ENCODE measurements at places on chromosomes 4 and X. TPM values are rescaled to one million over a fixed set of nuclear protein-coding genes. Genes with fewer than 3 reads are reported as not detected.

RPGR gene
- total RNA-seq: 13.0 TPM

SH3D19 gene
- not detected for total RNA-seq

CLRN2 gene
- total RNA-seq: not detected

AVPR2 gene
- total RNA-seq: not detected

BMP3 gene
- total RNA-seq: not detected

TEC gene
- total RNA-seq: 4.3 TPM

CXCL5 gene
- total RNA-seq: not detected

ABCB7 gene
- total RNA-seq: 30.3 TPM

SPACA5 gene
- not detected for total RNA-seq

MBNL3 gene
- 27.5 TPM for total RNA-seq

DUSP9 gene
- not detected for total RNA-seq

FAM47A gene
- not detected for total RNA-seq

CENPVL1 gene
- not detected for total RNA-seq

TEX13B gene
- not detected for total RNA-seq

F9 gene
- total RNA-seq: not detected

INTU gene
- 0.60 TPM for total RNA-seq

FRAS1 gene
- not detected for total RNA-seq

CXCL11 gene
- total RNA-seq: not detected

ADH1B gene
- total RNA-seq: not detected

MAOB gene
- not detected for total RNA-seq

SPOCK3 gene
- not detected for total RNA-seq

SHOX gene
- total RNA-seq: not detected

GRIA3 gene
- total RNA-seq: not detected

TCP11X2 gene
- total RNA-seq: not detected

CLNK gene
- total RNA-seq: not detected

GAGE12H gene
- not detected for total RNA-seq

GAGE12E gene
- not detected for total RNA-seq

FAM9B gene
- not detected for total RNA-seq

TDO2 gene
- not detected for total RNA-seq

XPNPEP2 gene
- not detected for total RNA-seq

H2BW2 gene
- total RNA-seq: not detected

NAA11 gene
- total RNA-seq: not detected

JCHAIN gene
- 4.7 TPM for total RNA-seq

VEGFD gene
- not detected for total RNA-seq

ADGRG2 gene
- total RNA-seq: not detected

FGA gene
- not detected for total RNA-seq

SUPT20HL1 gene
- not detected for total RNA-seq

KLHL34 gene
- total RNA-seq: 3.5 TPM

SMIM10L2A gene
- total RNA-seq: 5.0 TPM

SPATA4 gene
- total RNA-seq: not detected

DCK gene
- total RNA-seq: 61.9 TPM

MAGEA2B gene
- not detected for total RNA-seq

CHRDL1 gene
- total RNA-seq: not detected

KLHL13 gene
- total RNA-seq: 2.3 TPM

MTNR1A gene
- not detected for total RNA-seq

FAM241A gene
- 3.2 TPM for total RNA-seq

MFSD8 gene
- total RNA-seq: 43.0 TPM

PWWP3B gene
- not detected for total RNA-seq

ZNF157 gene
- 2.0 TPM for total RNA-seq

FAM149A gene
- 2.4 TPM for total RNA-seq

GAGE2A gene
- total RNA-seq: not detected

KIAA1210 gene
- not detected for total RNA-seq

ASB12 gene
- total RNA-seq: 0.30 TPM

GRPR gene
- total RNA-seq: not detected

PABPC1L2B gene
- total RNA-seq: not detected

SPIN2B gene
- total RNA-seq: 22.6 TPM

SETD7 gene
- 2.7 TPM for total RNA-seq

Measured in naive thymus-derived CD8-positive, alpha-beta T cell (primary cell).